Activated CD4-positive, alpha-beta T cell treated with anti-CD3 and anti-CD28 coated beads, Interleukin-2, amount 10 ng/mL, durations not matched to agents 7 days and 5 days (primary cell): ENCODE measurements at places on chromosomes 6 and 20. TPM values are rescaled to one million over a fixed set of nuclear protein-coding genes. Genes with fewer than 3 reads are reported as not detected.

- no peak for DNase-seq
Measured at GRCh38 chr6:5998711-5999687, 7.7 kb downstream of the NRN1 start.

Gene NOTCH4
- 0.27 TPM for total RNA-seq

Gene ZNF341
- 5.5 TPM for total RNA-seq

DNA sequence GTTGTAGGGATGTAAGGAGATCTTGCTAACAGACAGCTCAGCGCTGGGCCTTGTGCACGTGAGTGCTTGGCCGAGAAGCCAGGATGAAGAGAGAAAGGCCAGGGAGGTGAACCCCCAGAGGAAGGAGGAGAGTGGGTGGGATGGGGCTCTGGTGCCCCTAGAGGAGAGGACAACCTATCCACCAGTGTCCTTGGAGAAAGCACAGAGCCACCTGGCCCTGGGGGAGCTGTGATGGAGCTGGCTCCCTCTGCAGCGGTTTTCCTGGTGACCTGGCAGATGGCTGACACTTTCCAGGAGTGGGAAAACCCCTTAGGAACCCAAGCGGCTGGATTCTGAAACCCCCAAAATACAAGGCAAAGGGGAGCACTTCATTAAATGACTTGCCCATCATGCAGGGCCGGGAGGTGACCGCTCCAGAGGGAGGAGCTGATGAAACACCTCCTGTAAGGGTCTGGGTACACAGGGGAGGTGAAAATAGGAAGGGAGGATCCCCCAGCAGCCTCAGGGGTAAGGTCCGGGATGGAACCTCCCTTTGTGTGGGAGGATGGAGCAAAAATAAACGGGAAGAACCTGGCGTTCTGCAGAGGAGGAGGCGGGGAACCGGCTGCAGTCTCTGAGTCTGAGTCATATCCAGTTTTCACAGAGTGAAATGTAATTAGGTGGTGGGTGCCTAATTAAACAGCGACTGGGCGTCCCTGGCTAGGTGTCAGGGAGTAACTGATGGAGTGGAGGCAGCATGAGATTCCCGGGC, 80.4 kb downstream of the SULF2 start:
- DNase-seq, result no peak

- no peak for DNase-seq
Measured at GRCh38 chr6:11869672-11870340, 91.2 kb upstream of the ADTRP start.

DNA sequence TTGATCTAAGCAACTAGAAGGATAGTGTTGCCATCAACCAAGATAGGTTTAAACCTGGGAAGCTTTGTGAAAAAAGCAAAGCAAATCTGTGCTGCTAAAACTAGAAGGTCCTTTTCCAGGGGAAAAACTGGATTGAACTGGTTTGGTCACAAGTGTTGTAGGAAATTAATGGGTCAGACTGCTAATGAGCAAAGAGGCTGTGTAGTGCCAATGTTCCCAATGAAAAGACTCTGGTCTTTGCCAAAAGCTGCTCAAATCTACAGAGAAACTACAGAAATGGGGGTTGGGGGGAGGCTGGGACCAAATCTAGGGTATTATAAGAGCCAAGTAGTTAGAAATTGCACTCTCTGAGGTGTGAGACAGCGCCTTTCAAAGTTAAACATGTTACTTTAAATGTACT, 85.0 kb downstream of the PLCG1 start:
- DNase-seq, result no peak

Gene CST2
- total RNA-seq, result not detected

Gene SCGN
- not detected for total RNA-seq

Gene CEP43
- total RNA-seq, result 23.5 TPM

DNA sequence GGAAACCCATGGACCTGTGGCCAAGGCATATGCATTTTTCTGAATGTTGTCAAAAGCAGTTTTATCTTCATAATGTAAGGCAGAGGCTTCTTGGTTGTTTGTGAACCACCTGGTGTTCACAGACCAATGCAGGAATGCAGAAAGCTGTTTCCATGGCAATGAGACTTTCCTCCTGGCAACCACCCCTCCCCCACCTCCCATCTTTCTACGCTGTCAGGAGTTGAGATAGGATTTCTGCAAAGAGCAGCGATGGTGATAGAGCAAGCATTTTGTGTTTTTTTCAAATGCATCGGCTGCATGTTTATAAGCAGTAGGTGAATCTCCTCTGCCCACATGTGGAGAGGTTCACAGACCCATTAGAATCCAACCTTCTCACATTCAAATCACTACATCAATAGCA, 114.1 kb upstream of the SMLR1 start:
- DNase-seq, result no peak

GRCh38 chr6:31128093-31128676, 7.9 kb upstream of the CDSN start:
- DNase-seq, result peak; percentile 79

Gene ID4
- total RNA-seq, result not detected
